Stimulated activated CD4-positive, alpha-beta T cell treated with anti-CD3 and anti-CD28 coated beads, Interleukin-1b, Interleukin-23, amount 100 ng/mL, for 4 hours (primary cell): ENCODE measurements at places on chromosomes 2 and 18.
A peak's percentile ranks its signal among the peaks of the same experiment; 100 is the strongest.

DNA sequence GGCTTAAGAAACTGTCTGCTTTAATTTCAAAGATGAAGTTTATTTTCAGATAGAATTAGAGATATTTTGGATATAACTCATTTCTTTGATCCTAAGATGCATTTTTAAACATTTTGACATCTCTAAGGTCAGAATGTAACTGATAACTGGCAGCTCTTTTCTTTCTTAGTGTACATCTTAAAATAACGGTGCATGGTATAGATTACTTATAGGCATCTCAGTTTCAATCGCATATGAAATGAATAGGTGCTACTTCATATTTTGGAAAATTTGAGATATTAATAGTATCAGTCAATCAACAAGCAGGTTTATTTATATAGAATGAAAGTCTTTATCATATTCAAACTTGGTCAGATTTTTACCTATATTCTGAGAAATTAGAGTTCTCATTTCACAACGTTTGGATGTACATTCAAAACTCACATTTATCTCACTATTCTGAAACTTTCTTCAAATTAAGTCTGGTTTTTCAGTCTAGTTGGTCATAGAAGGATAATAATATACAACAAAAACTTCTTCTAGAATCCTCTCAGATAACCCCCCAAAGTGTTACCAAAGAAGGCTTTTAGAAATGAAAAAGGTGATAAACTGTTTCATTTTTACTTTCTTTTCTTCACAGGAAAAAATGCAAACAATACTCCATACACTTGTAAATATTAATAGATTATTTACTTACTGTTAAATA, 122.8 kb upstream of the WDSUB1 start:
- DNase-seq: no peak

GRCh38 chr2:181252262-181253148, 204.7 kb upstream of the ITGA4 start:
- no peak for DNase-seq

GRCh38 chr2:25955869-25956535, 26.3 kb downstream of the KIF3C start:
- DNase-seq: no peak

DNA sequence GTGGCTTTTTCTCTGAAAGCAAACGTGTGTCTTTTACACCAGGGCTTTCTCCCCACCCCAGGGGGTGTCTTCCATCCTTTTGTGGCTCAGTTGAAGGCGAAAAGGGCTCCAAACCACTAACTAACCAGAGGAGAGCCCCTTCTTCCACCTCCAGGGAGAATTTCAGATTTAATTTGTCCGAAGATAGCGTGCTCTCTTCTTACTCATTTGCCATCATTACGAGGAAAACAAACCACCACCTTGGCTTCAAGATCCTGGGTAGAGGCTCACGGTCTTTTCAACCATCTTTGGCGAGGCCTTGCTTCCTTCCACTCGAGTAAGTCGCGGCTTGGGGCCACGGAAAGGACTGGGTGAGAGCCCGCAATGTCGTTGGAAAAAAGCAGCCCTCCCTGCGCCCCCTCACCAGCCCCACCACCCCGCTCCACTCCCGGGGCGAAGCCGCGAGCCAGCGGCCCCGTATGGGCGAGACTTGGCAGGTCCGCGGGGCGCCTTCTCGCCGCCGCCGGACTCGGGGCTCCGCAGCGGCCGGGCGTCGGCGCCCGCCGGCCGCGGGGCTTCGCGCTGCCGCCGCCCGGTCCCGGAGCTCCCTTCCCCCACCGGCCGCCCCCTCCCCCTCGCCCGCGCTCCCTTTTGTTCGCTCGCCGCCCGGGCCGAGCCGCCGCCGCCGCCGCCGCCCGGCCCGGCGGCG, 1.7 kb upstream of the ZNF532 start:
- DNase-seq: no peak

DNA sequence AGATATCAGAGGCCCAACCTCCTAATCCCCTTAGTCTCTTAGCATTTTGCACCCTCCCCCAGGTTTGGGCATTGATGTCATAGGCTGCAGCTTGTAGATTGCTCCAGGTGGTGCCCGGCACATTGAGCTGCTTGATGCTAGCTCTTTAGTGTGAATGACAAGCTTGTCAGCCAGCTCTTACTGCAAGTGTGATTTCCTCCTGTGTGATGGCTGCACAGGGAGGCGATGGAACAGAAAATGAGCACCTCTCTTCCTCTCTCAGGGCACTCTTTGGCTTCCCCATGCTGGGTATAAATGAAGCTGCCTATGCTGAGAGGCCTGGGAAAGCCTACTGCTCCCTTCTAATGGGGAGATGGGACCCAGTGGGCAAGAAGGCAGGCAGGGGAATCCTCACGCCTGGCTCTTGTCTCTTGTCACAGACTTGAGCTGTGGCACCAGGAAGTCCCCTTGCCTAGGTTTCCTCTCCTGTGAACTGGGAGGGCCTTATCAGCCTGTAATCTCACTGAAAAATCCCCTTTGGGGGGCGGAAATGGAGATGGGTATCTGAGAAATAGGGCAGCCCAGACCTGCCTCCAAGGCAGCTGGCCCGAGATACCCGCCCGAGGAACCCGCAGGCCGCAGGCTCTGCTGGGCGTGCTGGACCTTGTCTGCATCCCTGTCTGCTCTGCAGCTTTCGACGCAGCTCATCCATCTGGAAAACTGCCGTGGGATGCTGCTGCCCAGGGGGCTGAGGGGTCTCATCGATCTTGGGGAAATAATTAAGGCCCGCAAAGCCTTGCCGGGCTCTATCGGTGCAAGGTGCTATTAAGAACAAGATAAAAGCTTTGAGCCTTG, 163.5 kb upstream of the CXCR4 start:
- peak; percentile 10 for DNase-seq

DNA sequence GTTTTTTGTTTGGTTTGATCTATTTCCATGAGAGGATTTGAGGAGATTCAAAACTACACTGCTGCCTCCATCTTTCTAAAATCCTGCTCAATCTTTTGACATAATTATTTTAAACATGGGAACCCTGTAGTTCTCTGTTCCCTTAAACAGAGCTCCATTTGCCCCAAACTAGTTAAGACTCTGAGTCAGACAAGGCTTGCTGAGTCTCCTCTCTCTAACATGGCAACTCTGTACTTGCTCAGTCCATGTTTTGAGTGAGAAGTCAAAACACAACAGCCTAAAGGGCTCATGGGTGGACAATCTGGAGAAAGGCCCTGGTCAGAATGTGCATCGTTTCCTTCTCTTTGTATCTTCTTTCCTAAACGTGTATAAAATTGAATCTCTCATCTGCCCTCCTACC, 7.1 kb upstream of the STAMBP start:
- DNase-seq: no peak

DNA sequence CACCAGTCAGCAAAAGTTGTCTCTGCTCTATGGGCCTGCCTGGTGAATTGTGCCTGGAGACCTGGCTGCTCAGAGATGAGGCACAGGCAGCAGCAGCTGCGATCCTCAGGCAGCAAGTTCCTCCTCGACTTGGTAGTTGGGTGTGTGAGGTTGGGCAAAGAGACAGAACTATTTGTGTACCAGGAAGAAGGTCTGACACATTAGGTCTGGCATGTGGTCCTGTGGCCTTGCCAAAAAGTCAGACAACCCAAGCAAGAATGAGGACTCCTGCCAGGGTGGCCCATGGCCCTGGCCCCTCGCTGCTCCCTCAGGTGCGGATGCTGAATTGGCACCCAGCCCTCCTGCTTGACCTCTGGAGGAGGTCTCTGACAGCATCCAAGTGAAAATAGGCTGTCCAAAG, 192.7 kb downstream of the DYSF start:
- no peak for DNase-seq

DNA sequence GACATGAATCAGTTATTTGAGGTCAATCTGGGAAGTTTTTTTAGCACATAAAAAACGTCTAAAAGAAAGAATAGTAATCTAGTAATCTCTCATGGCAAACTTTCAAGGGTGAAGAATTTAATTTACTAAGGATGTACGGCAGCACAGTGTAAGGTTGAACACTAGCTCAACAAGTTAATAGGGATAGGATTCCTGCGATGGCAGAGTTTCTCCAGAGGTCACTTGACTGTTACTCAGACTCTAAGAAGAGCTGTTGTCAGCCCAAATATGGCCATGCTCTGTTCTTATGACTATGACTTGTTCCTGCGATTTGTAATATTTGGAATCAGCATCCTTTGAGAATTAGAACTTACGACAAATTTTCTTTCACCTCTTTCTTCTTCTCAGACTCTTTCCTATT, 553.3 kb upstream of the TNP1 start:
- no peak for DNase-seq

DNA sequence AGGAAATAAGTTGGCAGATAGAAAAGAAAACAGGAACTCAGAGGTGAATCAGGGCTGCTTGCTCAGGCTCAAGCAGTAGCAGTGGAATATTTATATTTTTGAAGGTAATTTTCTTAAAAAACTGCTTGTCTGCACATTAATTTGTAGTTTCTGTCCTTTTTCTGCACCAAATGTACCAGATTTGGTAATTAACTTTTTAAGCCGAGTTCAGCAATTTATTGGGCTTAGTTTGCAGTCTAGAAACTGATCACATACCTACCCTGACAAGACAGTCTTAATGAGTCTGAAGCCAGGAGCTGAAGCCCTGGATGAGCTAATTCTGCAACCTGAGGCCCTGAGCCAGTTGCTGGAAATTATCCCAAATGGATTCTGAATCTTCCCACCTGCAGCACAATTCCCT, 647.0 kb downstream of the TDRD15 start:
- DNase-seq: no peak

DNA sequence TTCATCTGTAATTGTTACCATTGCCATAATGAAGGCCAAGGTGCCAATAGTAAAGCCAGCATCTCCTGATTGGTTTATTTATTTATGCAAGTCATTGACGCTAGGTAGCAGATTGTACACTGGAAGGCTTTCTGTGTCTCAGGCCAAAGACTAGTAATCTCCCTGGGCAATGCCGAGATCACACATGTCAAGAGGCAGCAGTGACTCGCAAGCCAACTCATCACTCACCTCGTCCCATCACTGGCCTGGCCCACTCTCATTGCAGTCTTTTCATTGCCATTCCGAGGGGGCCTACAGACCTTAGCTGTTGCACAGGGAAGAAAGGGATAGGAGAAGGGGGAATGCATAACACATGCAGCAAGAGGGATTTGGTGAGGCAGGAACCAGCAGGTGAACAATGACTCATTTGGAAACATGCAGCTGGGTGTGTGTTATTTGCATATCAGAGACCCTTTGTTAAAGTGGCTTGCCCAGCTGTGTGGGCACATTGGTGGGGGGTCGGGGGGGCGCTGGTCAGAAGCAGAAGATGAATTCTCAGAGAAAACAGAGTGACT, 448.7 kb upstream of the HNRNPA3 start:
- no peak for DNase-seq

GRCh38 chr2:83481436-83481835, 977.6 kb downstream of the SUCLG1 start:
- DNase-seq: no peak

DNA sequence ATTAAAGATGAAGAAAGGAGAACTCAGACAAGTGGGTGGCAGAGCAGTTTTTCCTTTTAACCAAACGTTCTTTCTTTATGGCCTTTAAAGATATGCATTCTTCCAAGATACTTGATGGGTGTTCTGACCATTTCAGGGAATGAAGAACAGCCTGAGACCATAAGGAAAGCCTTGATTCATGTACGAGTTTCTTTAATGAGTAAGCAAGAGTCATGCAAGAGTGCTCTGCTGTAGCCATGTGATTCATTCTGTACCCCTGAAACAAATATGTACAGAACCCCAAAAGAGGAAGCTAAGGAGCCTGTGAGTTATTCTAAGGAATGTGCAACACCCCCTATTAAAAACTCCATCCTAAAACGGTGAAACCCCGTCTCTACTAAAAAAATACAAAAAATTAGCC, 372.8 kb downstream of the MTX2 start:
- DNase-seq: no peak

- DNase-seq: no peak
These were observed 857.3 kb downstream of the CNTNAP5 start for GRCh38 chr2:124882423-124882822.

- no peak for DNase-seq
These were observed 302.2 kb upstream of the DDX18 start for GRCh38 chr2:117512307-117512706.

DNA sequence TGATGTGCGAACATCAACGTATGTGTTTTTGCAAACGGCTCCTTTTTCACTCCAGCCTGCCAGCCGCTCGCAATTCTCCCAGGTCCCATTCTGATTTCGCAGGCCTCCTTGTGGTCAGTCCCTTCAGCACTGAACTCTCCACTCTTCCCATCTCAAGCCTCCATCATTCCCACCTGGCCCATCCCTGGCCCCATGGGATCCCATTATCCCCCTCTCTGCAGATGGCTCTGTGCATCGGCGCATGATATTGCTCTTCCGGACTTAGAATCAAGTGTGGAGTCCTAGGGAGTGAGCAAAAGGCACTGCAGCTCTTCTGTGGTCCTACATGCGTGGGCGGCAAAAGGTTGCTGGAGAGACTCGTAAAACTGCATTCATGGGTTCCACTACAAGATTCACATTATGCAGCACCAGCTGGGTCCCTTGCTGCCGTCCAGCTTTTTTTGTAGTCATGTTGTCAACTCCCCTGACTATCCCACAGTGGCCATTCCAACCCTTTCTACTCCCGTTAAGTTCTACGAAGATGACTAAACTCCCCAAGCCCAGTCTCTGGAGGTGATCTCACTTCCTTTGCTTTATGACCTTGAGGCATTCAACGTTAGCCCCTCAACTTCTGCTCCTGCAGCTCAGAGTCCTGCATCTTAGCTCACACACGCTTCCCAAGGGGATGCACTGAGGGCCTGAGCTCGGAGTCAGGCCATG, 125.3 kb upstream of the NRP2 start:
- DNase-seq: no peak

DNA sequence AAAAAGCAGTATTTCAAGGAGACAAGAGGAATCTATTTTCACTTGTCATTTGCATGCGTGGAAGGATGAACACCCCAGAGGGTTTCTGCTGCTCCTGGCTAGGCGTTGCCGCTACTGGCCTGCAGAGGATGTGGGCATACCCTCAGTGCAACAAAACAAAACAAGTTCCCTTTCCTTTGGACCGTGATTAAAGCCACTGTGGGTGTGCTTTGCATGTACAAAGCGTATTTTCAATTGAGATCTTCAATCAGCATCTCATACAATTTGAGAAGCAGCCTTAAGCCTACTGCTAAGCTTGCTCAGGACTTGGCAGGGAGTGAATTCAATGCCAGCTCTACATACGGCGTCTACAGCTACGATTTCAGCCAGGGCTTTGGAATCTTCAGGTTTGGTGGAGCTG, 298.4 kb downstream of the LPIN1 start:
- no peak for DNase-seq

- DNase-seq: no peak
These were observed 8.2 kb upstream of the POTEE start for GRCh38 chr2:131201098-131201497.

DNA sequence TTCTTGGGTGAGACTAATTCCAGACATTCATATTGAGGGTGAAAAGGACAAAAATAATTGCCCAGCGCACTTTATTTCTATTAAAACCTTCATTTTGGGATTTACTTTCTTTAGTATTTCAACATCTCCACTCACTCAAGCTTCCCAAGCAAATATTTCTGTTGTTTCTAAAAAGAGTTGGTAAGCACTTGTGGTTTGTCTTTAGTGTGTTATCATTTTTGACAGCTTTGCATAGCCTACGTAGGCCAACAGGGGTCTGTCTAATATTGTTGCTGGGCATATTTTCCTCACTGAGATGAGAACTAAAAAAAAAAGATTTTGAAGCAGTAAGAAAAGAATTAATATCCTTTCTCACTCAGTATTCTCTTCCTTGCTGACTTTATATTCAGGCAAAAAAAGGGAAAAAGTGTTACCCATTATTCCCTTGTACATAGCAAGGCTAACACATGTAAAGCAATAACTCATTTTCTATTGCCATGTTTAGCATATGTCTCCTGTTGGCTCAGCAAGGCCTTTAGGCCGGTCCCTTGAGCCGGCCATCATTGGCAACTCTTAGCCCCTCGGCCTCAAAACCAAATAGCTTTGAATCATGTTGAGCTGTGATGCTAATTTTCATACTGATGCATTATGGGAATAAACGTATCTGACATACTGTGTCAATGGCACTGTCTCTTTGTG, 494.2 kb downstream of the ARHGAP15 start:
- DNase-seq: no peak
